ENCODE measurements at places on chromosomes 16 and 17.

- DNase-seq: no peak
These were observed 21.7 kb upstream of the TMEM220 start for GRCh38 chr17:10751563-10751962.

GRCh38 chr16:25605381-25605780, 86.4 kb upstream of the HS3ST4 start:
- DNase-seq: no peak

GRCh38 chr16:13168091-13168572, 266.7 kb downstream of the SHISA9 start:
- no peak for DNase-seq

DNA sequence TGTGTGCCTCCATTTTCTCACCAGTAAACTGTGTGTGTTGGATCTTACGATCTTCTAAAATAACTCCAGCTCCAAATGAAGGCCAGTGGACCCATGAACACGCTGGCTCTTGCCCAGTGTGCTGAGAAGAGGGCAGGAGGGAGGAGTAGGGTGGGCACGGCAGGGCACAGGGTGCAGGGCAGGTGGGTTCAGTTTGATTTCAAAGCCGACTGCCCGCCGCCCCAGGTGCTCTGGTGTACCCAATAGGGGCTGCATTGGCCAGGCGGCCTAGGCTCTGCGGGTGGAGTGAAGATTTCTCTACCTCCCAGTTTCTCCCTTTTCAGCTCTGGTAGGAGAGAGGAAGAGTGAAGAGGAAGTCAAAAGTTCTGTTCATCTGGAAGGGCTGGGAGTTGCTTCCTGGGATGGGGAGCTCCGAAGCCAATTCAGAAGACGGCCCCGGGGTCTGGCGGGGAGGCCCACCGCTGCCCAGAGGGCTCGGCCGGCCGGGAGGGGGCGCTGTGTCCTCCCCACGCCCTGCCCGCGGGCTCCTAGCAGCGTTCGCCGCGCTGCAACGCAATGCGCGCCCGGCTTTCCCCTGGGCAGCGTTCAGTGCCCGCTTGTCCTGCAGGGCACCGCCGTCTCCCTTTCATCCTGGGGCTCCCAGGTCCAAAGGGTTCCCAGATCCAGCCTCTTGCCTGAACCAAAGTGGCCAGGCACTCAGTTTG, 1.1 kb upstream of the CRHR1 start:
- DNase-seq: peak; percentile 34

DNA sequence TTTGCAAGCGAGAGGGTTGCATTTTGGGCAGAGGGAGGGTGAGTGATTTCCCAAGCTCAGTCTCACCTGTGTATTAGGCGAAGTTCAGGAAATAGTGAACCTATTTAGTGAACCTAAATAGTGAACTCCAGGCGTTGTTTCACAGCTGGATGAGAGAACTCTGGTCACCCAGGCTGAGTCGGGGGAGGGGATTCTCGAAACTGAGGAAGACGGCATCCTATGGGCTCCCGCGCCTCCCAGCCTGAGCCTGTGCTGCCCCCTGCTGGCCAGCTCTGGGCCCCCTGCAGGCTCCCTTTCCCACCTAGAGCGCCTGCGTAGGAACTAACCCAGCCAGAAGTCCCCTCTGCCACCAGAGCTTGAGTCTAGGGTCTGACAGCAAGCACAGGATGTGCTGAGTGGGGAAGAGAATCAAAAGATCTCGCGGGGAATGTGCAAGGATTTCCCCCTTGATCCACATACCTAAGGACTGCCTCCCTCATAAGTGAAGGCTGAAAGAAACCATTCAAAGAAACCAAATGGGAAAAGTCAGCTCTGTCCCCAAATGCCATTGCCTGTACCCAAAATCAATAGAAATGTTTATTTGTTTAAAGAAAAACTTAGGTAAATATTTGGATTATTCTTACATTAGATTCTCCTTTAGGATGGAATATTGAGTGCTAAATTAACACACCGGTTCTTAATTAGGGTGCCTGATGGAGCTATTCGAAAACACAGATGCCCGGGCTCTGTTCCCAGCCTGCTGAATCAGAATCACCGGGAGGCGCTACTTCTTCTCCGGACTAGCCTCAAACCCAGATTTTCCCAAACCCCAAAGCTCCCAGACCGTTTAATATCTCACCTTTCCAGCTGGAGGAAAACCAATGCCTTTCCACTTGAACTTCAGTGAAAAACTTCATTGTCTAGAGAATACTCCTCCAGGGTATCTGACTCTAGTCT, 14.8 kb upstream of the MARVELD3 start:
- DNase-seq: peak; percentile 78

GRCh38 chr16:55294931-55295342, 29.1 kb upstream of the IRX6 start:
- no peak for DNase-seq

Data from NCI-H524 (cell line).